ENCODE measurements at places on chromosomes 4 and X.

- peak; percentile 8 for DNase-seq
Measured at GRCh38 chr4:144955104-144955503, 142.9 kb downstream of the ANAPC10 start.

DNA sequence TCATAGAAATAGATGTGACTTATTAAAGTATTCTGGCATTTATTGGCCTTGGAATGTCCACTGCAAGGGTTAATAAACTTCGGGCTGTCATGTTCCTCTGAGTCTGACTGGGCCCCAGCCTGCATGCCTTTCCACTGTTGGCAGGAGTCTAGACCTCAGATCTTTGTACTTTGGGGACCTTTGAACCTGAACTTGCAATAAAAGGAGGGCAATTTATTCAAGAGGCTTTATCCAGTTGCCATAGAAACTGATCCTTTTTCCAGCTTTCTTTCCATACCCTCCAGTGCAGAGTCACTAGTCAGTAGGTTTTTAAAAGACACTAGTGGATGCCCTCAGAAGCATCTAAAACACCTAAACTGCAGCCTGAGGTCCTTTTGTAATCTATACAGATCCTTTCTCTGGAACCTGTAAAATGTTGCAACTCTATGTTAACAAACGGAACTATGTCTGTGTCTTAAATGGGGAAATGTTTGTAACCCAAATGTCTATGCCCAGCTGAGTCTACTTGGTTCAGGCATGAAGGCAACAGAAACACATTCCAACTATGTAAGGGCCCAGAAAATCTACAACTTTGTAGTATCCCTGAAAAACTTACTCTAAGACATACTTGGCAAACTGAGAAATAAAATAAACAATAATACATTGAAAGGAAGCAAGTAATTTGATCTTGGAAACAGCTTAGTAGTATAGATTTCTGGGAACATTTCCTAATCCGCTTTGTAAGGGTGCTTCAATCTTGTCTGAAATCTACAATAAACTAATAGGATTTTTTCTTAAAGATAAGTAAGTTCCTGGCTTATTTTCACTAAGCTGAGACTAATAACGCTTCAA is 41.5 kb downstream of the SOWAHB start:
- DNase-seq, result no peak

DNA sequence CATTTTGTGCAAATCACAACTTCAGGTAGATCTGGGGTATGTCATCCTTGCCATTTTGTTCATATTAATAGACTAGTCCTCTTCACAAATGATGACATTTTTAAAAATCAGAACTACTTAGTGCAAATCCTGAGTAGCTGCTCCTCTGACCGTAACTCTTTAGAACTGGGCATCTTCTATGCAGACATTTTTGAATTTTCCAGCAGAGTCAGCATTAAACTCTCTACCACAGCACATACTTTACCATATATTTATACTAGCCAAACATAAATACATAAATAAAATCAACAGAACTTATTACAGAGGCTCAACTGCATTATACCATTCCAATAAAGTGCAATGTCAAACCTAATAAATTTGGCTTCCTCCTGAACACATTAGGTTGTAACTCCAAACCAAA is 4.5 kb upstream of the SLITRK2 start:
- no peak for DNase-seq

DNA sequence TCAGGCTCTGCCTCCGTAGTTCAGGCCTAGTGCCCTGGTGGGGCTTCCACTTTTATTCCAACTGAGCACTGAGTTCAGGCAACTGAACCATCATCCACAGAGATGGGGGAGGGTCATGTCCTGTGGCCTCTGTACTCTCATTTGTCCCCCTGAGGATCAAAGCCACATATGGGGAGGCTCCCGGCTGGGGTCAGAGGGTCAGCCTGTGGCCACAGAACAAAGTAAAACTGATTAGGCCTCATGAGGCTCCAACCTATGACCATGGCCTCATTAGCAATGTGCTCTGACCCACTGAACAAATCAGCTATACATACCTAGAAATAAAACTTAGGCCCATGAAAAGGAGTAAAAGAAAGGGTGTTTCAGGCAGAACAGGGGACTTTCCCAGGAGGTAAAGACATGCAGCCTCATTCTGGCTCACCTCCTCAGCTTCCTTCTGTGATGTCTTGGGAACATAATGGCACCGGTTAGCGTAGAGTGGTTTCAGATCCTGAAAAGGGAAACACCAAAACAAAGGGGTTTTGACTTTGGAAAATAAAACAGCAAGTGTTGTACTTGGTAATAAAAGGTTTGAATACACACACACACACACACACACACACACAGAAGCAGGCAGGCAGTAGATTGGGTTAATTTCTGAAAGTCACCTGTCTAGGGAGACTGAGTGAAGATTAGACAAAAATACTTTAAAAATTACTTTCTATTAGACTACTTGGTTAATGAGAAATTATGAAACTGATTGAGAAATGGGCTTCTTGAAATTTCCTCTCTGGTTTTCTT is 24.3 kb downstream of the TMEM255A start:
- DNase-seq, result no peak

GRCh38 chr4:61201961-61202637 is 2.0 kb downstream of the ADGRL3 start:
- no peak for DNase-seq

DNA sequence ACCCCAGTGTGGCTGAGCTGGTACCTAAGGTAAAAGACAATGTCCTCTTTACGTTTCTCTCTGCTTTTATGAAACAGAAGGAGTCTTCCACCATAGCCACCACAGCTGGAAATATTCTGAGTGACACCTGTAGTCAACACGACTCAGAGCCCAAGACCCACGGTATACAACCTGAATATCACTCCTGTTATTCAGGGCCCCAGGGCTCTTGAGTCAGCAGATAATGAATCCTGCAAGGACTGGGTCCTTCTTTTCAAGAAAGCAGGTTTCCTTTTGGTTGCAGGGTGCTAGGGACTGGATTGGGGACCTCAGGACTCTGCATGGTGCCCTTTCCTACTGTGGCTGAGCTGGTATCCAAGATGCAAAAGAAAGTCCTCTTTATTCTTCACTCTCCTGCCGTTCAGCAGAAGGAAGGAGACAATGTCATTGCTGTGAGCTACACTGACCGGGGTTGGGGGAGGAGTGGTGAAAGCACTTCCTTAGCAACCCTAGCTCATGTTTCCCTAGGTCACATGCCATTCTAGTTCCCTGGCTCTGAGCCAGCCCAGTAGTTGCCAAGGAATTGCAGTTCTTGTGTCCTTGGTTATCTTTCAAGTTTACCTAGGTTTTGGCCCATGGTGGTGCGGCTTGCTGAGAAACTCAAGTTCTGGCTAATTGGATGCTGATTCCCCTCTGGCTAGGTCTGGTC is 23.7 kb upstream of the UNC5C start:
- DNase-seq, result no peak

DNA sequence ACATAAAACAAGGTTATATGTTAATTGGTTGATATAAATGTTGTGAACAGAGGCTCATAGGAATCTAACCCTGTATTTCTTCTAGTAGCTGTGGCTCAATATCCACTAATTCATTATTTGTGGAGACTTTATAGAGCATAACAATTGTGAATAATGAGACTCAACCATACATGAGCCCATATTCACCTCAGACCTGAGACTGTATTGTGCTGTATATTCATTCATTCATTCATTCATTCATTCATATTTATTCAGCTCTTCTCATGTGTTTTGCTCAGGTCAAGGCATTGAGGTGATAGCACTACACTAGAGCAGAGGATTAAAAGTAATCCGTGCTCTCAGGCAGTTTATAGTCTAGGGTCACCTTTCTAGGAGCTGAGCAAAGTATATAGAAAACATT is 24.5 kb upstream of the ANXA3 start:
- DNase-seq, result no peak

DNA sequence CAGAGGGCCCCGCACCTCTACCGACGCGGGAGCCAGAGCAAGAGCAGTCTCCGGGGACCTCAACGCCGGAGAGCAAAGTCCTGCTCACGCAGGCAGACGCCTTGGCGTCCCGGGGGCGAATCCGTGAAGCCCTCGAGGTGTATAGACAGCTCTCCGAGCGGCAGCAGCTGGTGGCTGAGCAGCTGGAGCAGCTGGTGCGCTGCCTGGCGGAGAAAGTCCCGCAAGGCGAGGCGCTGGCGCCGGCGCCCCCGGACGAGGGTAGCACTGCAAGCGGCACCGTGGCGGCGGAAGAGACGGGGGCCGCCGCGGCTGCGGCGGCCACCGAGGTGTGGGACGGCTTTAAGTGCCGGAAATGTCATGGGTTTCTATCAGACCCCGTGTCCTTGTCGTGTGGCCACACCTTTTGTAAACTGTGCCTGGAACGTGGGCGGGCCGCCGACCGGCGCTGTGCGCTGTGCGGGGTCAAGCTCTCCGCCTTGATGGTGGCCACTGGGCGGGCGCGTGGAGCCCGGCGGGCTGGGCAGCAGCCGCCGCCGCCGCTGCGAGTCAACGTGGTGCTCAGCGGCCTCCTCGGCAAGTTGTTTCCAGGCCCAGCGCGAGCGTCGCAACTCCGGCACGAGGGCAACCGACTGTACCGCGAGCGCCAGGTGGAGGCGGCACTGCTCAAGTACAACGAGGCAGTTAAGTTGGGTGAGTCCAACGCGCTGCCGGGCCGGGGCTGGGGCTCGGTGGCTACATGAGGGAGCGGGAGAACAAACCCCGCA is 672 bp downstream of the LONRF3 start:
- DNase-seq, result peak; percentile 36

GRCh38 chr4:122889726-122890125 is 32.7 kb downstream of the NUDT6 start:
- no peak for DNase-seq

GRCh38 chr4:113760094-113760794 is 1.3 kb downstream of the CAMK2D start:
- DNase-seq, result peak; percentile 71

- peak; percentile 26 for DNase-seq
Measured at GRCh38 chr4:102196221-102196620, 149.1 kb downstream of the SLC39A8 start.

DNA sequence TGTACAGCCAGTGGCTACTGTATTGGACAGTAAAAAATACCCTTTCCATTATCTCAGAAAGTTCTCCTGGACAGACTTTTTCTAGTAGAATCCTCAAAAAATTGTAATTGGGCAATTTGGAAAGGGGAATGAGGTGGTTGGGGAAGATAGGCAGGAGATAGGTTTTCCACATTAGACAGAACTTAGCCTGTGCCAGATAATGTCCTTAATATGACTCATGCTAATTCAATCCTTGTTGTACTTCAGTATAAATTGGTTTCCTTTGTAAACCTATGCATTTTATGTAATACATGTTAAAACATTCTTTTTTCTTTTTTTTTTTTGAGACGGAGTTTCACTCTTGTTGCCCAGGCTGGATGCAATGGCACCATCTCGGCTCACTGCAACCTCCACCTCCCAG is 8.9 kb downstream of the EIF4E start:
- DNase-seq, result no peak

GRCh38 chr4:93831716-93832496 is 3.4 kb downstream of the ATOH1 start:
- no peak for DNase-seq

DNA sequence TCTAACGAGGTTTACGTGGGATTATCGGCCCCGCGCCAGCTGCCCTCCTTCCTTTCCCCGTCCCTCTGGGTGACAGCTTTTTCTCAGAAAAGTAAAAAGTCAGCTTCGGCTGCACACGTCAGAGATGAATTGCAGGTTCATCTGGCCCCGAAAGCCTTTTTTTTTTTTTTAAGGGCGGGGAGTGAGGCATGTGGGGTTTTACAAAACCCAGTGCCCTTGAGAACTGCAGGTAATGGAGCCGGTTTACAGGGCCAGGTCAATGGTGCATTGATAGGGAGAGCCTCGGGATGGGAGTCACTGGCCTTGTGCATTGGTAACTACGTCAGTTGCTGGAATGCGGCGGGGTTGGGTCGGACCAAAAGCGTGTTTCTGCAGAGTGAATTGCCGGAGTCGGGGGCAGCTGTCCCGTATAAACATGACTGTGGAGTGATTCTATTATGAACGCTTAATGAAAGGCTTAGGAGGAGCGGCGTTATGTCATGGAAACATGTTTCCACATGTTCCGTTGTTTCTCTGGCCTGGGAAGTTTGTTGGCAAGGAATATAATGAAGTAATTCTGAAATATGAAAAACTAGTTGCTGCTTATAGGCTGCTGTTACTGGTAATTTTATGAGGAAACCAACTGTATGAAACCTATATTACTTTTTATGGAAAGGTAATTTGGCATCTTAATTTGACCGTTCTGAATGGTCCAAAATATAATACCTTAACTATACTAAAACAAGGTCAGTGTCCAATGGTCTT is 1.1 kb downstream of the HSPA4L start:
- DNase-seq, result peak; percentile 89

Data from RKO (cell line).